ENCODE measurements at places on chromosomes 3 and 15. TPM values are rescaled to one million over a fixed set of nuclear protein-coding genes. Genes with fewer than 3 reads are reported as not detected.

The TRA2B gene
- 206 TPM for total RNA-seq

The SH2D7 gene
- not detected for total RNA-seq

The NOX5 gene
- total RNA-seq, result 0.26 TPM

The SST gene
- total RNA-seq, result not detected

The CEMIP gene
- 1,735 TPM for total RNA-seq

The CRABP1 gene
- total RNA-seq, result not detected

The SUSD5 gene
- total RNA-seq, result 31.5 TPM

The FAM43A gene
- total RNA-seq, result 6.8 TPM

The SLC25A20 gene
- 25.4 TPM for total RNA-seq

The GOLGA8K gene
- total RNA-seq, result 1.6 TPM

The GOLIM4 gene
- total RNA-seq, result 59.2 TPM

The PODXL2 gene
- total RNA-seq, result 1.1 TPM

The TTLL13 gene
- 0.13 TPM for total RNA-seq

The IQCF5 gene
- not detected for total RNA-seq

The SYNPR gene
- not detected for total RNA-seq

The IQCH gene
- 4.2 TPM for total RNA-seq

The LRRC49 gene
- total RNA-seq, result 20.3 TPM

The DZIP3 gene
- total RNA-seq, result 15.8 TPM

The IDH2 gene
- total RNA-seq, result 79.3 TPM

The CPLX3 gene
- total RNA-seq, result not detected

The GHSR gene
- total RNA-seq, result not detected

The CKMT1A gene
- total RNA-seq, result not detected

The GOLGA6B gene
- total RNA-seq, result not detected

The AADAC gene
- not detected for total RNA-seq

The KIF15 gene
- total RNA-seq, result 8.4 TPM

The GOLGA6L10 gene
- total RNA-seq, result 0.32 TPM

The FETUB gene
- total RNA-seq, result not detected

The RARB gene
- total RNA-seq, result 13.4 TPM

The UPK1B gene
- 0.43 TPM for total RNA-seq

The TMEM212 gene
- not detected for total RNA-seq

The CD80 gene
- 0.32 TPM for total RNA-seq

The CMTM8 gene
- 0.26 TPM for total RNA-seq

The MUC13 gene
- not detected for total RNA-seq

The CYP8B1 gene
- total RNA-seq, result not detected

The LRTM1 gene
- not detected for total RNA-seq

The CX3CR1 gene
- under 0.01 TPM for total RNA-seq
